Lower leg skin (tissue), 4 donors: ENCODE measurements at places on chromosomes 5 and 9. TPM values are rescaled to one million over a fixed set of nuclear protein-coding genes. Genes with fewer than 3 reads are reported as not detected.

DNA sequence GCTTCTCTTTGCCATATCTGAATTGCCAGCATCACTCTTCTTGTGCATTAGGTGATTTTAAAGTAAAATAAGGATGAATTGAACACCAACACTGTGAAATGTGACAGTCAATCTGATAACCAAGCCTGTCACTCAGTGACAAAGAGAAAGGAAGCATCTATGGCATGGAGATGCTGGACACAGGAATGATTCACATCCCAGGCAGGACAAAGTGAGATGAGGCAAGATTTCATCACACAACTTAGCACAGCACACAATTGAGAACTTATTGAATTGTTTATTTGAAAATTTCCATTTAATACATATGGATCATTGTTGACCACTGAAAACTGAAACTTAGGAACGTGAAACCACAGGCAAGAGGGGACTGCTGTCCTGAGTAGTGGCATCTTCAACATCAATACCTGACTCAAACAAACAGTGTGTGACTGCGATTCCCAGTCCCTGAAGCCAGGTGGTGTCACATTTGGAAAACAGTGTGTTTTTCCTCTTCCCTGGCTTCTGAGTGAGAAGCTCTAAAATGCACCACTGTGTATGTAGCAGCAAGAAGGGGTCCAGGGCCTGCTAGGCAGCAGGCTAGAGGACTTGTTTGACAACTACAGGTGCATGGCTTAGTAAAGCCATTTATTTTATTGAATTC is 10.7 kb downstream of the GAPT start:
- DNase-seq, result no peak

- no peak for DNase-seq
Observed at GRCh38 chr9:11915699-11916098, 777.5 kb upstream of the TYRP1 start.

DNA sequence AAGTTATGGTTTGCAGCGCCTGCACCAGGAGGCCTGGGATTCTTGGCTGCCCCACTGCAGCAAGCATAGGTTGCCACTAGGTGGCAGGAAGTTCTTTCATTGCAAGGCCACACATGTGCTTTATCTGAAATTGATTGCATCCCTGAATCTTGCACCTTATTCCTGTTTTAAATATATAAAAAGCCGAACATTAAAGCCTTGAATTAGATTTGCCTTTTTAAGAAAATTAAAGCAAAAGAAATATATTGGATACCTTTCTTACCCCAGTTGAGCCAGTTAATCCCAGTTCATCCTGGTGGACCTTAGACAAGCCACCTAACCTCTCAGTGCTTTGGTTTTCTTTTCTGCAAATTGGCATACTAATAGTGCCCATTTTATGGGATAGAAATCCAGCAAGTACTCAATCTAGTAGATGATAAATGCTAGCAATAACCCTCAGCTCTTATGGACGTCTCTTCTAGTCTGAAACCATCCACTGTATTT is 6.3 kb upstream of the TRMT10B start:
- DNase-seq, result peak; percentile 28

DNA sequence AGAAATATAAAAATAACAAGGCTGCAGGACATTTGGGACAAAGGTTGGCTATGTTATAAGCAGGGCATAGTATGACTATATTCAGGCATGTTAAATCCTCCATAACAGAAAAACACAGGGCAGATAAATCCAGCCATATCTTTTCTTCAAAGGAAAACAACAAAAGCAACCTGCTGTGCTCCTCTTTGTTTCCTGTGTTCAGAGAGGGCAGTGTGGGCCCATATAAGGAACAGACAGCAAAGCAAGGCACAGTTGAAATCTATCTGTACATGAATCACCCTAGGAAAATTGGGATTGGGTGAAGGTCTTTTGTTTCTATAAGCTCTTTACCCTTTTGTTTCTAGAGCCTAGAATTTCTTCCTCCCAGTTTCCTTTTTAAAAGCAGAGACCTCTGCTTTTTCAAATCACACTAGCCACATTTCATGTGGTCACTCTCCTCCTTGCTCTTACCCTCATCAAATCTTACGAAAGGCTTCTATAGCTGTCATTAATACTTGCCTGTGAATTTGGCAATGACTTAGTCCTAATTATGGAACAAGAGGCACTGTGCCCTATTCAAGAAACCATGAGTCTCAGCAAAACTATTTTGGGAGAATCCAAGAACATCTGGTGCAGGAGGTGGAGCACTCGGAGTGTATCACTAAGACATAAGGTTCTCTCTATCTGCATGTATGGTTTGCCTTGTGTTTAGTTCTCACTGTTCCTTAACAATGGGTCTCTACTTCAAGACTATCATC is 1.8 kb downstream of the GZMA start:
- DNase-seq, result no peak

DNA sequence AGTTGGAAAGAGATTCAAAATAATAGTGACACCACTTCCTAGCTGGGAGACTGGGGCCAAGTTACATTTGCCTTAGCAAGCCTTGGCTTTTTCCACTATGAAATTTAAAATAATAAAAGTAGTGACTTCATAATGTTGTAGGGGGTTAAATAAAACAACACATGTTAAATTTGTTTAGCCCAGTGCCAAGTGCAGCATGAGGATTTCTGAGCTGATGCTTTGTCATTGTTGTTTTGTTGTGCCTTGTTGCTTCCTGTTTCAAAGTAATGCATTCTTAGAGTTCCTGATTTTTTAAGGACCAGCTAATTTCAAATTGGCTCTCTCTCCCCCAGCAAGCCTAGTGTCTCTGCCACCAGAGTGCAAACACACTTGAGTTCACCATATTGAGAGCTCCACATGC is 270.7 kb upstream of the PAPPA start:
- DNase-seq, result no peak

Gene TMEM215
- total RNA-seq, result not detected

Gene LHX6
- 2.7 TPM for total RNA-seq

DNA sequence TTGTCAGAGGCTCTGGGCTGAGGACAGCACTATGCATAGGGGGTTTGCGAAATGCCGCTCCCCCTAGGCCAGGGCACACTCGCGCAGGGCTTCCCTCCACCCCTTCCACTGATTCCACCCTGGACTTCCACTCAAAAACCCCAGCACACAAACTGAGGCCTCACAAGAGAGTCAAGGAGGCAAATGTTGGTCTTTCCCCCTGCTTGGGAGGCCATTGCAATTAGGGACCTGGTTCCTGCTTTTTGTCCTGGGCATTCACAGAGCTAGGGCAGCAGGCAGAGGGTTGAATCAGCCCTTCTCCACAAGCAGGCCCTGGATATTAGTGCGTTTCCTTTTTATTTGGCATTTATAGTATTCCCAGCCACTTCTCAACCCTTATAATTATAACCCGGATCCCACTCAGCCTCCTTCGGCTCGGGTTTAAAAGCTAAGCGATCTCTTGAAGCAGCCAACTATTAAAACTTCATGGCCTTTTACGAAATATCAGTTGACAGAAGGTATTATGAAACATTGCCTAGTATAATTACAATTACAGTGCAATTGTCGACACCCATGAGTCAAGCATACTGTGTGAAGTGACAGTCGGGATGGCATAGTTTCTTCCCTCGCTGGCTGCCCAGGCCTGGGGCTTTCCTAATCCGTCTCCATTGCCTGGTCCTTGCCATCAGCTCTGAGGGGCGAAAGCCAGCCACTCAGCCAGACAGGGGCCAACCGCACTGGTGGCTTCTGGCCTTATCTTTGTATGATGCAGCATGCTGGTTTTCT is 285.5 kb upstream of the MAP3K1 start:
- no peak for DNase-seq

- DNase-seq, result no peak
Observed at GRCh38 chr5:167967494-167968177, 323.8 kb upstream of the WWC1 start.

GRCh38 chr9:101432740-101433139 is 2.8 kb downstream of the ALDOB start:
- no peak for DNase-seq
